ENCODE measurements at places on chromosomes 2 and 18.

- no peak for DNase-seq
Measured at GRCh38 chr18:28115149-28115550, 61.8 kb downstream of the CDH2 start.

- no peak for DNase-seq
Measured at GRCh38 chr2:185835974-185836373, 97.4 kb downstream of the FSIP2 start.

DNA sequence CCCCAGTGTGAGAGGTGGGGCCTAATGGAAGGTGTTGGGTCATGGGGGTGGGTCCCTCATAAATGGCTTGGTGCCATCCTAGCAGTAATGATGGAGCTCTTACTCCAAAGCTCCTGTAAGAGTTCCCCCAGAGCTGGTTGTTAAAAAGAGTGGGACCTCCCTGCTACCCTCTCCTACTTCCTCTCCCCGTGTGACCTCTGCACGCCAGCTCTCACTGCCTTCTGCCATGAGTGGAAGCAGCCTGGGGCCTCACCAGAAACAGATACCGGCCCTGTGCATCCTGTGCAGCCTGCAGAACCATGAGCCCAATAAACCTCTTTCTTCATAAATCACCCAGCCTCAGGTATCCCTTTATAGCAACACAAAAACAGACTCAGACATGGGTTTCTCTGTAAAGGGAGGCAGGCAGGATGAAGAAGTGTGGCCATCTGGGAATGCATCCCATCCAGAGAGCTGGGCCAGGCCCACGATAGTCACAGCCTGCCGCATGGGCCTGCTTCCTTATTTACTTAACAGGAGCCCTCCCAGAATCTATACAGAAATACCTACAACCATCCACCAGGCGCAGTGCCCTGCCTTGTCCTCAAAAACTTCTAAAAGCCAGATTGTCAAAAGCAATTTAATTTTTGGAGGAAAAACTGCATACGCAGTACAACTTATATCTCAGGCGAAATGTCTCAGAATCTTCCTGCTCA lies 7.5 kb downstream of the PRLH start:
- DNase-seq = no peak

DNA sequence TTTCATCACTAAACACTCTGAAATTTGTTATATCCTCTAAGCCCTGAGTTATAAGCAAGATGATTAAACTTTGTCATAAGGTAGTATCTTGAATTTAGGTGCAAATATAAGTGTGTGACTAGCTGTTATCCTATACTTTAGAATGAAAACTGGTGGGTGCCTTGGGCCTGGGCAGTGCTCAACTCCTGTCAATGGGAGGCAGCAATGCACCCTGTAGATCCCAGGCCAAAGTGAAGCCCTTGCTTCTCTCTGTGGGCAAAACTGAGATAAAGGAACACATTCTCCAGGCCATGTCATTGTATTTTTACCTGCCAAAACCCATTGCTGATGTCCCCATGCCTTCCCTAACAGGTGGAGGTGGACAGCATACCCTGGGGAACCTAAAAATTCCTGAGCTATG lies 525.2 kb downstream of the TNS1 start:
- DNase-seq = no peak

DNA sequence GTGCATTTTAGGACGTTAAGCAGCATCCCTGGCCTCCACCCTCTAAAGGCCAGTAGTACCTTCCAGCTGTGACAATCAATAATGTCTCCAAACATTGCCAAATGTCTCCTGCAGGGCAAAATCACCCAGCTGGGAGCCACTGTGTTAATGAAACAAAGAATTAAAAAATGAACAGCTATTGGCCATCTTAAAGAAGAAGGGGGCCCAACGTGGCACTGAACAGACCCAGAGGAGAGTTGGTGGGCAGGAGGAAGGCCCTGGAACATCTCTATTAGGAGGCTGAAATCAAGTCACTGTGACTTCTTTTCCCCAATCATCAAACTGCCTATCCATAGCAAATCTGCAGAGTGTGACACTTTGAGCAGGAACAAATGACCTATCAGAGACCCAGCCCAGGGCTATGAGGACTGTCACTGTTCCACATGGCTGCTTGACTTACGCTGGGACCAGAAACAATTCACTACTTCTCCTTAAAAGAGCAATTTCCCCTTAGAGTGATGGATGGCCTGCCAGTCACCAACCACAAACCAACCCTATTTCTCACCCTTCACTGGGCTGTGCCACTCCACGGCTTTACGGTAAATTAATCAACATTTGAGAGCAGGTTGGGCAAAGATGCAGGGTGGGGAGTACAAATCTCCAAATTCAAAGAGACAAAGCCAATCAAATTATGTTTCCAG lies 35.2 kb upstream of the TEX51 start:
- DNase-seq = no peak
